ENCODE measurements at places on chromosomes 2 and 18.

- DNase-seq = no peak
Observed at GRCh38 chr2:89834306-89834705, 1142.8 kb downstream of the RPIA start.

- peak; percentile 63 for DNase-seq
Observed at GRCh38 chr18:58044370-58045241, 580 bp downstream of the NEDD4L start.

GRCh38 chr2:215625207-215625606, 189.3 kb upstream of the FN1 start:
- no peak for DNase-seq

DNA sequence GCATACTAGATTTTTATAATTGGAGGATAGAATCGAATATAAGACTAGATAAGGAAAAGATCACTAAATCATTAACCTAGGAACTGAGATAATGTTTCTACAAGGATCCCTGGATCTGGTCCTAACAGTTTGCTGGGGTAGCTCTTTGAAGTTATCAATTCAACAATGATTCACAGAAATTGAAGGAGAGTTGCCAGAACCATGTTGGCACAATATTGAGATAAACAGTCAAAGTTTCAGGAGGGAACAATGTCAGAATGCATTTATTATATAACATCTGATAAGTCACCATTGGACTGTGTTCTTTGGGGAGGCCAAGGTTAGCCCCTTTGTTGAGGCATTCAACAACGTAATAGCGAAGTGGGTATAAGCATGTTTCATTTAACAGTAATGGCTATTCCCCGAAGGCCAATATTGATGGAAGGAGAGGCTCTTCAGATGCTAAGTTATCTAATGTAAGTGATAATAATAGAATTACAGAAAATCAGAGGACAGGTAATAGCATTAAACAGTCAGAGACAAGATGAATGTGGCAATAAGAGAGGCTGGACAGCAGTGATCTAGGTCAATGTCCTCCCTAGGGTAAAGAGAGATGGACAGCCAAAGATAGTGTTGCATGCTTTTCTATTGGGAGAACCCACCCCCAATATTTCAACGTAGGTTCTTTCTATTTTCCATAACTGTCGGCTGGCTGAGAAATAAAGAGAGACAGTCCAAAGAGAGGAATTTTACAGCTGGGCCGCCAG, 604.8 kb upstream of the GYPC start:
- DNase-seq = no peak

DNA sequence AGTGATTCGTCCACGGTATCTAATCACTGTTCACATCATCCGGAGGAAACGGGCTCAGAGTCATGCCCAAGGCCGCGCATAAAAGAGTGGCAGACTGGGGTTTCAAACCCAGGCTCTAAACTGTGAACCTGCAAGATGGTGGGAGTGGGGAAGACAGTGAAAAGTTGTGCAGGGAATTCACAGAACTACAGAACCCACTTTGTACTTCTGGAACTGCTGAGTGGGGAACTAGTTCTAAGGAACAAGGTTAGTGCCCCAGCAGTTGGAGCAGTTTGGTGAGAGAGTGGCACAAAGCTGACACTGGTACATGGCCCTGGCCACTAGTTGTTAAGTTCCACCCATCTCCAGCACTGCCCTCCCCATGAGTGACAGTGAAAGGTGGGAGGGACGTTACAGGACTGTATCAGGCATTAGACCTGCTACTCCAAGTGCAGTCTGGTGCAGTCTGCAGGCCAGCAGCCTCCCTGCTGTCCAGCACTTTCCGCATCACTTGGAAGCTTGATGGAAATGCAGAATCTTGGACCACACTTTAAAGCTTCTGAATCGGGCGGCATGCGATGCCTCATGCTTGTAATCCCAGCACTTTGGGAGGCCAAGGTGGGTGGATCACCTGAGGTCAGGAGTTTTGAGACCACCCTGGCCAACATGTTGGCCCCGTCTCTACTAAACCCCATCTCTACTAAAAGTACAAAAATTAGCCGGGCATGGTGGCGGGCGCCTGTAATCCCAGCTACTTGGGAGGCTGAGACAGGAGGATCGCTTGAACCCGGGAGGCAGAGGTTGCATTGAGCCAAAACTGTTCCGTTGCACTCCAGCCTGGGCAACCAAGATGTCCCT, 47.3 kb downstream of the C2orf42 start:
- peak; percentile 51 for DNase-seq

- DNase-seq = no peak
Observed at GRCh38 chr2:167940734-167941507, 306.5 kb downstream of the STK39 start.

DNA sequence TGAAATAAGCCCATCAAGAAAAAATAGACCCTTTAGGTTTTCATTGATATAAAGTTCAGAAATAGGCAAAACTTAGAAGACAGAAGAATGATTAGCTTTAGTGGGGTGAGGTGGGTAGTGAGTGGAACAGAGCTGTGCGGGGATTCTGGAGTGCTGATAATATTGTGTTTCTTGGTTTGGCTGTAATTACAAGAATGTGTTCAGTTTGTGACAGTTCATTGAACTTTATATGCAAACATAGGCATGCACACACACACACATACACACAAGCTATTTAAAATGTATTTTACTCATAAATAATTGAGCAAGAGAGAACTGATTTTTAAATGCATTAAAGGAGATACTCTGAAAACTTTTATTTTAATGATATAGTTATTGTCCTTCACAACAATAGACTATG, 17.1 kb downstream of the ARHGAP15 start:
- DNase-seq = no peak

DNA sequence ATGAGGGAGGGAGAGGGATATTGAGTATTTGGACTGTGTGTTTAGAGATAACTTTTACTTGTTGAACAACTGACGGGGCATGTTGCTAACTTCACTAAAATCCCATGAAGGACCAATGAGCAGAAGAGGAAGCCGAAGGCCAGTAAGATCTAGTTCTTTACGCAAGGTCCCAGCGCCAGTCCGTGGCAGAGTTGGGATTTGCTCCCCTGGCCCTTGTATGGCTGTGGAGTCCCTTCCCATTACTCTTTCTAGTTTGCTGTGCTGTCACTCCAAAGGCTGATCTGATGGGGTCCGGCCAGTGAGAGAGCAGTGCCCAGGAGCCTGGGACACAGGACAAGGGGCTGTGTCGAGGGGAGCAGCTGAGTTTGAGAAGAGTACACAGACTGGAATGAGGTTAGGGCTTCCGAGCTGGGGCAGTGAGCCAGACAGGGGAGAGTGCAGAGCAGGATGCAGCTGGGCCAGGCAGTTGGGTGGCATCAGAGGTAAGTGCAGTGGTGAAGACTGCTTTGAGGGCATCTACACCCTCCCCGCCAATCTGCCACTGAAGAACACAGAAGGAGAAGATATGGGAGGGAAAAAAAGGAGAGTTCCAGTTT, 692.9 kb upstream of the HS6ST1 start:
- DNase-seq = no peak

DNA sequence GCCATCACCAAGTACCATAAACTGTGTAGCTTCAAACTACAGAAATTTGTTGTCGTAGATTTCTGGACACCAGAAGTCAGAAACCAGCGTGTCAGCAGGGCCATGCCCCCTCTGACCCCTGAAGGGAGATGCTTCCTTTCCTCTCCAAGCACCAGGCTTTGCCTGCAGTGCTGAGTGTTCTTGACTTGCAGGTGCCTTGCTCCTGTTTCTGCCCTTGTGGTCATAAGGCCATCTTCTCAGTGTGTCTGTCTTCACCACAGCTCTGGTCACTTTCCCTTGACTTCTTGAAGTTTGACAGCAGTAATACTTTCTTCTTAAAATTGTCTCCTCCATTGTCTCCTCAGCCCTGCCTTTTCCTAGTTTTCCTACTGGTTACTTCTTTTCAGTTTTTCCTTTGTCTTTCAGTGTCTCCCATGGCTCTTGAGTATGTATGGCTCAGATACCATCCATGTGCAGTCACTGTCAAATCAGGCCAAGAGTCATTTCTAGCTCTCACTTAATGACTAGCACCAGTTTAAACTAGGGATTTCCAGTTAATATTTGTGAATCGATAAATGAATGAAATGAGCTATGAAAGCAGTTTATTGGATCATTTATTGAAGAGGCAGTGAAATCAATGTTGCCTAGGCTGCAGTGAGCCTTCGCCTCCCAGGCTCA, 91.2 kb upstream of the RANBP2 start:
- DNase-seq = no peak

- DNase-seq = no peak
Observed at GRCh38 chr2:129117434-129117833, 798.8 kb upstream of the HS6ST1 start.

DNA sequence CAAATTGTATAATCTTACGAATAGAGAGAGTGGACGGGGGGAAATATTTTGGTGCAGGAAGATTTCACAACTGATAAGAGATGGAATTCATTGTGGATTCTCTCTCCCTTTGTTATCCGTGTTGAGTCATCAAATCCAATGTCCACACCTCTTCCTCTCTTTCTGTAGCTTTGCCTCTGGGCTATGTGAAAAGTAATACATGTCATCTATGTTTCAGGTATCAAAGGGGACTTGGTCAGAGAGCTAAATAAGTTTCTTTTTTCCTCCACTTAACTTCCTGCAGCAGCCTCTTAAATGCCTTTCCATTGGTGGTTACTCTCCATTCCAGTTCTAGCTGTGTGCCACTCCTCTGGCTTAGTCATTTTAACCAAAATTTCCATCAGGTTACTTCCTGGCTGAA, 169.3 kb upstream of the NXPH2 start:
- DNase-seq = no peak

DNA sequence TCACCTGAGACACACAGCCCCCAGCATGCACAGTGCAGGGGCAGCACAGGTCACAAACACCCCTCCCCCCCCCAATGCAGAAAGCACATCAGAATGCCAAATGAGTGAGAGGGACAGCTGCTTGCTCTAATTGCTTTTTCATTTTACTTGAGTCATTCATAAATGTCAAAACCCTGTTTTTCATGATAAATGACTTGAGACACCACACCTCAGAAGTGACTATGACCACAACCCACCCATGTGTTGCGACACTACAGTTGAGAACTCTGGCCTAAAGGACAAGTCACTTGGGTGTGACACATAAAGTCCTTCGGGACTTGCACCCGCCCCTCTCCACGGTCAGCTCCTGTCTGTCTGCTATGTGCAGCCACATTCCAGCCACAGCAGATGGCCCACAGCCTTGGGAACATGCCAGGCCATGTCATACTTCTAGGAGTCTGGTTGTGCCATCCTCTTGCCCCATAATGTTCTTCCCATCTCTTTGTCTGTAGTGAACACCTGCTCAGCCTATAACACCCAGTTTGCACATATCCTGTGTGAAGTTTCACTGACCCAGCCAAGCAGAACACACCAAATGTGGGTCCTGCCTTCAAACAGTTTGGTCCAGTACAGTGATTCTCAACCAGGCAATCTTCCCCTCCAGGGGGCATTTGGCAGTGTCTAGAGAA, 30.2 kb upstream of the RIOK3 start:
- no peak for DNase-seq

- DNase-seq = no peak
Observed at GRCh38 chr2:166658901-166659300, 164.9 kb upstream of the SCN7A start.

Data from H9 (cell line).